Activated T-cell treated with anti-CD3 and anti-CD28 coated beads, Interleukin-2, amount 50 U/mL, for 48 hours (primary cell): ENCODE measurements at places on chromosomes 1 and 21.

DNA sequence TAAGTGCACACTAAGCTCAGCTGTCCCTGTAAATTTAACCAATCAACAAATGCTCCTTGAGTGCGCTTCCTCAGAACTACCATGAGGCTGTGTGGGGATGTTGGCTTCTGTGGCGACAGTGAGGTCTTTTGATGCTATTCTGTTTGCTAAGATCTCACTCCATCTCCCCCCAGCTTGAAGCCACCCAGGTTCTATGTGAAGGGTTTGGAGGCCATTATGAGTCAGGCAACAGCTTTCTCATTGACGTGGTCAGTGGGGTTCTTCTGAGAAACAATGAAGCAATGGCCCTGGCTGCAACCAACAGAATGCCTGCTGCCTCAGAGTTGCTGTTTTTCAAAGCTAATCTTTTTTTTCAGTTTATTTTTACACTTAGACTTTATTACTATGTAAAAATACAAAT, 205.5 kb downstream of the PTBP2 start:
- no peak for DNase-seq

DNA sequence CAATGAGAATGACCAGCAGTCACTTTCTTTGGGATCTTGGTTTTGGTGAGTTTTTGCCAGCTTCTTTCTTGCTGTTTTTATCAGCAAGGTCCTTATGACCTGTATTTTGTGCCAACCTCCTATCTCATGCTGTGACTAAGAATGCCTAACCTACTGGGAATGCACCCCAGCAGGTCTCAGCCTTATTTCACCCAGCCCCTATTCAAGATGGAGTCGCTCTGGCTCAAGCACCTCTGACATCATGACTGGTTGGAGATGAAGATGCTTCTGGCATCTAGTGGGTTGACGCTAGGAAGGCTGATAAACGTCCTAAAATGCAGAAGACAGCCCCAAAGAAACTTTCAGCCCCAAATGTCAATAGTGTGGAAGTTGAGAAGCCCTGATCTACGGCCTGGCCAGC, 33.6 kb upstream of the NHLH2 start:
- DNase-seq: no peak

GRCh38 chr1:5941671-5942070, 50.6 kb downstream of the NPHP4 start:
- DNase-seq: no peak

GRCh38 chr21:45618287-45618686, 25.2 kb upstream of the PCBP3 start:
- no peak for DNase-seq

DNA sequence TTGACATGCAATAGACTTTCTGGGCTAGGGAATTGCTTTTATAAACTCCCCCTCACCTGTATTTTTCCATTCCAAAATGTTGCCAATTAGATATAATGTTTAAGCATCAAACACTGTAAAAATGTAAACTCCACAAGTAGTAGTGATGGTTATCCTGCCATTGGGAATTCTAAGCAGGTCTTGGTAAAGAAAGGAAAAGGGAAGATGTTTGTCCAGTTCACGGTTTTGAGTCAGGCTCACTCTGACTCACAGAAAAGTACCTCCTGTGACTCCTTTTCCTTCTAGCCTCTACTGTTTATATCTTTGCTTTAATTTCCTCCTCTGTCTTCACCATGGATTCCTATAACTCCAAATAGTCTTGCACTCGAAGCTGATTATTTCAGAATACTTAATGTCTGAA, 19.0 kb upstream of the PTPN14 start:
- DNase-seq: no peak

- DNase-seq: peak; percentile 55
Observed at GRCh38 chr1:181083842-181084605, 4.5 kb upstream of the IER5 start.

DNA sequence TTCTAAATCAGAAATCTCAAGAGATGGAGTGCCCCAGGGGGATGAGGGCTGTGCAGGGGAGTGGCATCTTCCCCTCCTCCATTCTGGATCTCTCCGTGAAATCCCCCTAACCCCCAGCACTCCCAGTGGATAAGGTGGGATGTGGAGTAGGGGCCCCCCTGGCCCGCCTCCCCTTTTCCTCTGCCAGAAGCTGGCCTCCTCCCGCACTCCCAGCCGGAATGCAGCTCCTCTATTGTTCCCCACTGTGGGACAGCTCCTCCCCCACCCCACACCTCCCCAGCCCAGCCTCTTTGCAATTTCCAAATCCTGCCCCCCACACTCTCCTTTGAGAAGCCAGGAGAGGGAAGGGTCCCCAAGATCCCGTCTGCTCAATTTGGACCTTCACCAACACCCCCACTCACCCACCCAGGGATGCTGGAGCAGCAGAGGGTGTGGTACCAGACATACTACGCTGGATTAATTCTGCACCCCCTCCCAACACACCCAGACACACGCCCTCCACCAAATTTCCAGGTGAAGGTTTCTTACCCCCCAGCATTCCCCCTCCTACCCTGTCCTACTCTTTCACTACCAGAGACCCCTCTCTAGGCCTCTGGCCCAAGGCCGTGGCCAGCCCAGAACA, 1.9 kb downstream of the MEX3A start:
- no peak for DNase-seq

DNA sequence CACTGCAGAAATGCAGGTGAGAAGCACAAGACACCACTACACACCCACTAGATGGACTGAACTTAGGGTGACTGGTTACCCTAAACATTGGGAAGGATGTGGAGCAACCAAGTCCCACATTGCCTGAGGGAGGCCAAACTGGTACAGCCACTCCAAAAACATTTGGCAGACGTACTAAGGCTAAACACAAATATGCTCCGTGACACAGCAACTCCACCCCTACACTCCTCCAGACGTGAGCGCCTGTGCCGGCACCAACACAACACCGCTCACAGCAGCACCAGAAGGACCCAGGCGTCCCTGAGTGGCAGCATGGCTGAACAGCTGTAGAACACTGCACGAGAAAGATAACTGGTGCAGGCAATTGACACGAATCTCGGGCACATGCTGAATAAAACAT, 14.7 kb downstream of the PTTG1IP start:
- DNase-seq: no peak

DNA sequence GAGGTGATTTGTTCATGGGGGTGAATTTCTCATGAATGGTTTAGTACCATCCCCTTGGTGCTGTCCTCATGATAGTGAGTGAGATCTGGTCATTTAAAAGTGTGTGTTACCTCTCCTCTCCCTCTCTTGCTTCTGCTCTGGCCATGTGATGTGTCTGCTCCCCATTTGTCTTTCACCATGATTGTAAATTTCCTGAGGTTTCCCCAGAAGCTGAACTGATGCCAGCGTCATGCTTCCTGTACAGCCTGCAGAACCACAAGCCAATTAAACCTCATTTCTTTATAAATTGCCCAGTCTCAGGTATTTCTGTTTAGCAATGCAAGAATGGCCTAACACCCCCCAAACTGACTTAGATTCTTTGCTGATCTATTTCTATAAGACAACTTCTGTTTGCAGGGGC, 249.4 kb upstream of the B3GALT2 start:
- DNase-seq: no peak

GRCh38 chr21:37060296-37060695, 12.6 kb downstream of the PIGP start:
- DNase-seq: no peak

- DNase-seq: no peak
Observed at GRCh38 chr1:45198185-45198584, 8.2 kb downstream of the ZSWIM5 start.

DNA sequence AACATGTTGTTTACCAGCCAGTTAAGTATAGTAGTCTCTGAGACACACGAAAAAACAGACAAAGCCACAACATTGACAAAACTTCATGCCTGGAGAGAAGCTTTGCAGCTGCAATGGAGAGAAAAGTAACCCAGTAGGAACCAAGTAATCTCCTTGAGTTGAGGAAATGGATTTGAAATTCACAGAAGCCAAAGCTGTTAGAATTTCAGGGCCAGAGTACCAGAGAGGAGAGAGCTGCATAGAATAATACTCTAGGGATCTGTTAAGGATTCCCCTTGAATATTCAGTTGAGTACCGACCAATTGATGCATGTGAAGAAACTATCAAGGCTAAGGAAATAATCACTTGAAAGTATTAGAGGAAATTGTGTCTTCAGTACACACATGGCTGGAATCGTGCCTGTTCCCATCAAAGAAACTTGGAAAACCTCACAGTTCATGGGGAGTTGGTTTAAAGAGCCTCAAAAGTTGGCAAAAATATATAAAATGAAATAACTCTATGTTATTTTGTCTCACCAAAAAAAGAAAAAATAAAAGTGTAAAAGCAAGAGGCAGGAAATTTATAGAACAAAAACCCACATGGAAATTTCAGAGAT, 324.0 kb upstream of the NEGR1 start:
- DNase-seq: no peak

DNA sequence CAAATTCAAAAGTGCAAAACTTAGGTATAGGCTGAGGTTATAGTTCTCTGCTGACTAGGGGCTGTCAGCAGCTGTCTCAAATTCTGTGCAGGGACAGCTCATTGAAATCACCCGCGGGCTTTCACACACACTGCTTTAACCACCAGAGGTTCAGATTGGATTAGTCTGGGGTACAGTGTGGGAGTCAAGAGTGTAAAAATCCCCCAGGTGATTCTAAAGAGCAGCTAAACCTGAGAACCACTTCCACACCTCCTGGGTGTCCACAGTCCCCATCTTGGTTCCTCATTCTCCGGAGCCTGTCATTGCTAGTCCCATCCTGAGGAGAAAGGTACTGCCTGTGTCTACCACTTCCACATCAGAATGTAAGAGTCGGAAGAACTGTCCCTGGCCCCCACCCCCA, 9.9 kb upstream of the TDRD10 start:
- no peak for DNase-seq

DNA sequence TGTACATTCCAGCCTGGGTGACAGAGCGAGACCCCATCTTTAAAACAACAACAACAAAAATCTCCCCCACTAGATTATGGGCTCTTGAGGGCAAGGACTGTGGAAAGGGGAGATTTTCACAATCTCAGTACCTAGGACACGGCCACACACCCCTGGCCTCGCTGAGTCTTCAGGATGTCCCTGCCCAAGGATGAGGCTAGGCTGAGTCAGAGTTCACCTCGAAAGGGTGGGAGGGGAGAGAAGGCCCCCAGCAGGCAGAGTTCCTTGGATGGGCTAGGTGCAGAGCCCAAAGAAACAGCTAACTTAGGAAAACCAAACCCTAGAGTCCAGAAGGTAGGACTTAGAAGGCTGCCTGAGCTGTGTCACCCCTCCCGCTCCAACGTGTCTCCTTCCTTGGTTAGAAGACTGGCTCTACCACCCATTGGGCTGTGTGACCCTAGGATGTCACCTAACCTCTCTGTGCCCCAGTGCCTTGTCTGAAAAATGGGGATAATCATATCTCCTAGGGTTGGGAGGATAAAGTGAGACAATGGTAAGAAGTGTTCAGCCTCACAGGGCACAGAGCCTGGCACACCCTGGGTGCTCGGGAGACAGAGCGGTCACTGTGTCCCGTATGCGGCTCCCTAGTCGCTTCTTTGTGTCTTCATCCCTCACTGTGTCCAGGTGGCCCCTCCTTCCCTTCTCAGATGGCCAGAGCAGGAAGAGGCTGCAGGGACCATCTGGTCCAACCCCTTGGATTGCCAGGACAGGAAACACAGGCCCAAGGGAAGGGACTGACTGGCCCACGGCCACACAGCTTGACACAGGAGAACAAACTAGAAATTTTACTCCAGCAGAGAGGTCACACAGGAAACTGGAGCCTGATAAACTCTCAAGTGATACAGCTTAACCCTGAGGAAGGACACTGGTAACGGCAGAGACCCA, 11.2 kb downstream of the TRIM62 start:
- DNase-seq: no peak

DNA sequence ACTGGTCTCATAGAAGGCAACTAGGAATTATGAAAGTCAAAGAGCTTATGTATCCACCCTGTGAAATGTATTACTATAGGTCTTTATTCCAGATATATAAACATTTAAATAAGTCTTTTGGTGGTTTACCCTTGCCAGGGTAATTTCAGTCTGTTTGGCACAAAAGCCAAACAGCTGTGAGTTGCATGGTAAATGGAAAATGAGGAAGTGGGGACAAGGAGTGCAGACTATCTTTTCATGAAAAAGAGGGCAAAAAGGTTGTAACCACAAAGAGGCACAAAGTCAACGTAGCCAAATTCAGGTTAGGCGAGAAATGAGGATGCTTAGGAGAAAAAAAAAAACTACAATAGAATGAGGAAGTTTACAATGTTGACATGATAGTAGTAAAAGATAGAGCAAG, 492.3 kb upstream of the PRMT6 start:
- no peak for DNase-seq

GRCh38 chr1:9910423-9911178, 532 bp upstream of the CTNNBIP1 start:
- DNase-seq: peak; percentile 100

GRCh38 chr1:54332781-54333585, 73.2 kb downstream of the SSBP3 start:
- no peak for DNase-seq

DNA sequence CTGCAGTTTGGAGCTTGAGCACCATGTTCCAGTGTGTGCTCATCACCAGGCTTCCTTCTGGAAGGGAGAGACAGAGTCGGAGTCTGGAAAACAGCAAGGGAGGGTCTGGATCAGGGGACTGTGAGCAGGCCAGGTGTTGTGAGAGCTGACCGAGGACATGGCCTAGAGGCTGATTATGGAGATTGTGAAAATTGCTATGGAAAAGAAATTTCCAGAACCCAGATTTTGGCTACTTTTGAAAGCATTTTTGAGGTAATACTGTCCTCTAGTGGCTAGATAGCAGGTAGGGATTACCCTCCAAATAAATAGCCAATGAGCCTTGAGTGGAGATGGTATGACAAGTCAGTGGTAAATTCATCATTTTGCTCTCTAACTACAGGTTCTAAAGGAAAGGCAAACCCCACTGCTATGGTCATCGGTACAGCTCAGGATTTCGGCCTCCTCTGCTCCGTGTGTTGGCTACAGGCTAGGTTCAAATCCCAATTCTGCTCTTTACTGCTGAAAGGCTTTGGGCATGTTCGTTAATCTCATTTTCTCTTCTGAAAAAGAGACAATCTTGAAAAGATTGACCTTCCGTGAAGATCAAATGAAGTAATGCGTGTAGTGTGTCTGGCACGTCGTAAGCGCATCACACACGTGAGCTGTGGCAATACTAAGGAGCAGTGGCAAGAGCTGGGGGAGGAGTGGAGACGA, 1.0 kb upstream of the HAO2 start:
- no peak for DNase-seq

DNA sequence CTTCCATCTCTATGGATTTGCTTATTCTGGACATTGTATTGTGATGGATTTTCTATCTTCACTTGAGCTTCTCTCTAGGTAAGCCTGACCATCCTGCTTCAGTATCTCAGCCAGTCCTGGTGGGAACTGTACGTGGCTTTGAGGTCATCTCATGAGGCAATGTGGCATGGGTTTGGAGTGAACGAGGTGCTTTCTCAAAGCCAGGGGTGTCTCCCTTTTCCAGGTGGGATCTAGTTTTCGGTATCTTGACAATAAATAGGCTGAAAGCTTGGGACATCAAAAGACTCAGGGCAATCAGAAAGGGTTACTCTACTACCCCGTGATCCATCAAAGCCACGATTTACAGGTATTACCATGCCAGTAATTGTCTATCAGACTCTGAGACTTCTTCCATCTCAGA, 40.8 kb downstream of the AZIN2 start:
- DNase-seq: peak; percentile 6
